AG04450 (cell line): ENCODE measurements at places on chromosomes 1 and 21.

DNA sequence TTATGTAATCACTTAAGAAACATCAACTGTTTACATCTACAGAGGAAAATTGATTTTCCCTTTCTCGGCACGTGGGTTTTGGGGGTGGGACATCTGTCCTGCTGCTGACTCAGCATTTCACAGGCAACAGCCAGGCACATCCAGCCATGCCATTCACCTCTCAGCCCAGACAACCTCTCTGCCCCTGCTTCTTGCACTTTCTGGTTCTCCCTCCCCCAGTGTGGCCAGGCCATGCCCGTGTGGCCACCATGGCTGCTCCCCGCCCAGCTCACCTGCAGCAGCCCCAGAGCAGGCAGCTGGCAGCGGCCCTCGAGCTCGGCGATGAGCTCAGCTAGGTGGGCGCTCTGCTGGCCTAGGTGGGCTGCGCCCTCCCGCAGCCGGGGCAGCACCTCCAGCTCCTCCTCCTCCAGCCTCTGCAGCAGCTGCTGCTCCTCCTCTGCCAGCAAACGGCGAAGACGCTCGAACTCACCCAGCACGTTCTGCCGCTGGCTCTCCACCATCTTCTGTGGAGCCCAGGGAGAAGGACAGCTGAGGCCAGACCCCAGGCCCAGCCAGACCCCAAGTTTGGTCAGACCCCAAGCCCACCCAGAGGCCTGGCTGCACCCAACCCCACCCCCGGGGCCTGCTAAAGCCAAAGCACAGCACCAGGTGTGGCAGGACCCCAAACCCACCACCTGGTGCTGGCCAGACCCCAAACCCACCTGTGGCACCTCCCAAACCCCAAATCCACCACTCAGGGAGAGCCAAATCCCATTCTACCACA, 5.8 kb downstream of the TRIM11 start:
- DNase-seq = no peak

GRCh38 chr1:156749419-156750118, 1.9 kb downstream of the HDGF start:
- no peak for DNase-seq

DNA sequence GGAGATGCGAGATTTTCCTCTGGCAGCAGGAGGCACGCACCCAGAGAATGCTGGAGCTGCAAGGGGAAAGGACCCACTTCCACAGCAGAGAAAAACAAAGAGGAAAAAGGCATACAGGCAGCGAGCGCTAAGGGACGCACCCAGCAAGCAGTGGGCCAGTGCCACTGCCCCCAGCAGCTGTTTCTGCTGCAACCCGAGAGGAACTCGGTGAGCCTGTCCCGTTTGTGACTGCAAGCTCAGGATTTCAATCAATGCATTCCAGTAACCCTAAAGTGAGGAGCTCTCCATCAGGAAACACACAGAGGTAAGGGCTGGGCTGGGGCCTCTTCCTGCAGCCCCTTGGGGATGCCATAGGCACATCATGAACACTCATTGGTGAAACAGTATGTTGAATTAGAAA, 58.7 kb downstream of the ACP6 start:
- no peak for DNase-seq

DNA sequence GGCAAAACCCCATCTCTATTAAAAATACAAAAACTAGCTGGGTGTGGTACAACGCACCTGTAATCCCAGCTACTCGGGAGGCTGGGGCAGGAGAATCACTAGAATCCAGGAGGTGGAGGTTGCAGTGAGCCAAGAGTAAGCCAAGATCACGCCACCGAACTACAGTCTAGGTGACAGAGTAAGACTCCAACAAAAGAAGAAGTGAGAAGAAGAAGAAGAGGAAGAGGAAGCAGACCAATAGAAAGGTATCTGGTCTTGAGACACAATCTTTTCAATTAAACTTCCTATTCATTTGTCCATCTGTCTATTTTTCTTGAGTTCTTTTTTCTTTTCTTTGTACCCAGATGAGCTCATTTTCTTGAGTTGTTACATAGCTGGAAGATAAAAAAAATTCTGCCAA, 55.7 kb upstream of the ACADM start:
- no peak for DNase-seq

DNA sequence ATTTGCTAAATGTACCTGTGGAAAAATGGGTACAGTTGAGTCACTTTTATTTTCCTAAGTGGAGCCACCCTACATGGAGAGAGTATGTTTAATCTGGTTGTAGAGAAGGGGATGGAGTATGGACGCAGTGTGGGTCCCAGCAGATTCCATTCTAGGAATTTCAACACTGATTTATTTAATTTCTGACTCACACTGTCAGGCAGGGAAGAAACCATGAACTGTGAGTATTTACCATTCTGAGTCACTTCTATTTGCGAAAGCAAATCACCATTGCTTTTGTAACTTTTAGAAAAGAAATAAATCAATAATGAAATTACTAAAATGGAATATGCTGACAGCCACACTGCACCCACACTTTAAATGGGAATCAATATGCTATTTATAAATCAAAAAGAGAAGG, 339.0 kb downstream of the DSCAM start:
- DNase-seq = no peak

DNA sequence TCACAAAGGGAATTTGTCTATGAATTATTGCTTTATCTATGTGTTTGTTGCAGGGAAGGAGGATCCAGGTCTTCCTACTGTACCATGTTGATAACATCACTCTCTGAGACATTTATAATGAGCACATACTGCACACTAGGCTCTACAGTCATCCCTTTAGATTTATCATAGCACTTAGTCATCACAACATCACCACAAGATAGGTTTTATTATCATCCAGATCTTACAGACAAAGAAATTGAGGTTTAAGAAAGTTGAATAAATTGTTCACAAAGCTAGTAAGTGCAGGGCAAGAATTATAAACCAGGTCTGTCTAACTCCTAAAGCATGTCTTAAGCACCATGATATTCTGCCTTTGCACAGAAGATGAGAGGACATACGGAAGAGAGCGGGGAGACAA, 121.1 kb upstream of the ST6GALNAC5 start:
- DNase-seq = no peak

- no peak for DNase-seq
These were observed 4.4 kb upstream of the PHTF1 start for GRCh38 chr1:113763661-113764060.

DNA sequence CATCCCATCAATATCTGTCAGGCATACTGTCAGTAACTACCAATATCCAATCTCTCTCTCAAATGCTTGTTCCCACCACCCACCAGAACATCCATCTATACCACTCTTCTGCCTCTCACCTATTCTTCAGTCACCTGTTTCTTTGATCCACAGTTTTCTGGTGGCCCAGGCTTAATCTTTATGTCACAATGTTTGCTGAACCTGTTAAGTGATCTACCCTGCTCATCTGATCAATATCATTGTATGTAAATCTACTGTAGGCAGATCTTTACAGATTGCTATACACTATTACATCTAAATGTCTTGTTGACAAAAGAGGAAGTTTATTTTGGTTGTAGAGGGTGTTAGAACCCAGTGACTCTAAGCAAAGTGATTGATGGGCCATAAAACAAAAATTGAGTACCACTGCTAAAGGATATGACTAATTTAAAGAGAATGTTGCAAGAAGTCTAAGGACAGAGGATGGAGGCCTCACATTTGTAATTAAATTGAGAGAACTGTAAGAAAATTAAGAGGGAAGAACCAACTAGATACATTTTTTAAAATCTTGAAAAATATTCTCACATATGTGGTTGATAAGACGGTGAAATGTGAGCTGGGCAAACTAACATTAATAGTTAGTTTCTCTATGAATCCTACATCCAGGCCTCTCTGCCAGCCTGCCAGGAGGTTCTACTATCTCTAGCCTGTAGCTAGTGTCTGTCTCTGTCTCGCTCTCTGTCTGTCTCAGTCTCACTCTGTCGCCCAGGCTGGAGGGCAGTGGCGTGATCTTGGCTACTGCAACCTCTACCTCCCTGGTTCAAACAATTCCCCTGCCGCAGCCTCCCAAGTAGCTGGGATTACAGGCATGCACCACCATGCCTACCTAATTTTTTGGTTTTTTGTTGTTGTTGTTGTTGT, 34.1 kb downstream of the EGLN1 start:
- no peak for DNase-seq

- DNase-seq = no peak
These were observed 258 bp downstream of the CCT3 start for GRCh38 chr1:156337888-156338179.

DNA sequence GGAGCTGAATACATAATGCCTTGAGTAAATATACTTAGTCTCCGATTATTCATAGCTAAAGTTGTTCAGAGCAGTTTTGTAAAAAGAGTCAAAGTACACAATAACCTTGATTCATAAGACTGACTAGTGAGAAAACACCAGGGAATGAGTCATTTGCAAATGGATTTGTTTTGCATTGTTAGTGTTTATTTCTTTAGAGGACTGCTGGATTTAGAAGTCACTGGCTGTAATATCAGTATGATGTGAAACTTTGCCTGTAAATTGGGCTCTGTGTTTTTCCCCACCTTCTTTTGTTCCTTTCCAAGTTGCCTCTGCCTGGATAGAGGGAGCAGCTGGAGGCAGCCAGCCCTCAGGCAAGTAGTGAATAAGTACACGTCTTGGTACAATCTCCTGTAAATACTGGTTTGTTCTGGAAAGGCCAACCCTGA, 474.7 kb downstream of the NUF2 start:
- no peak for DNase-seq

DNA sequence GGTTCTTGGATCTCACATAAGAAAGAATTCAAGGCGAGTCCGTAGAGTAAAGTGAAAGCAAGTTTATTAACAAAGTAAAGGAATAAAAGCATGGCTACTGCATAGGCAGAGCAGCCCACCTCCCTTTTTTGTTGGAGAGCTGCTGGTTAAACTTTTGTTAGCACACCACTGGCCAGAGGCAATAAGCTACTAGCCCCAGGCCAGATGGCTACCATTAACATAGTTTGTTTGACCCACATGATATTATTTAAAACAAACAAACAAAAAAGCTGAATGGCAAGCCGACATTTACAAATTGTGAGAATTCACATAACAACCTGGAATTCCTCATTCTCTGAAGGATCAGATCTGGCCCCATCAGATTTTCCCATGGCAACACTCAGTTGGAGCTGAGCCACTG, 19.1 kb upstream of the PAXBP1 start:
- DNase-seq = no peak

DNA sequence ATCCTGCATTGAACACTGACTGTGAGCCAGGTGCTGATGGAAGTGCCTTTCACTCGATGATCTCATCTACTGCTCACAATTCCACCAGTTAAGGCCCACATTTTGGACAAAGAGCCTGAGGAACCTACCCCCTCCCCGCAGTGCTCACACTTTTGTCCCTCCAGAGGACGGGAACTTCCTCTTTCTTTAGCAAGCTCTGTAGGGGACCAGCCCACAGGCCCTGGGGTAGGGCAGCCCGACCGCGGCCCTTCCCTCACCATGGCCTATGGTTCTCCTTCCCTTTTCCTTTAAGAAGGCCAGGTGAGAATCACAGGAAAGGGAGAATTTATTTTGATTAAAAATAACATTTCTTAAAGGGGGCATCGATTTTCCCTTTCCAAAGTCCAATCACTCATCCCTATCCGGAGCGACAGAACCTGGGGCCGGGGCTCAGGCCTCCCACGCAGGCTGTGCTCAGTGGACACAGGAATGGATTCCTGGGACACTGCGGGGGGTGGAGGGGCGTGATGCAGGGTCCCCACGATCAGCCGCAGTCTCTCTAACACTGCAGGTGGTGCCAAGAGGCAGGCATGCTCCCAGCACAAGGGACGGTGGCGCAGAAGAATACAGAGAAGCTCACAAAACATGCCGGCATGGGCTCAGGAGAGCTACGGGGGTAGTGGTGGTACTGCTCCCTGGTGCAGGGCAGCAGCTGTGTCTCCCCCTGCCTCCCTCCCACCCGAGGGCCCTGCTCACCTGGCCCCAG, 8.9 kb upstream of the KCNE1 start:
- DNase-seq = no peak

DNA sequence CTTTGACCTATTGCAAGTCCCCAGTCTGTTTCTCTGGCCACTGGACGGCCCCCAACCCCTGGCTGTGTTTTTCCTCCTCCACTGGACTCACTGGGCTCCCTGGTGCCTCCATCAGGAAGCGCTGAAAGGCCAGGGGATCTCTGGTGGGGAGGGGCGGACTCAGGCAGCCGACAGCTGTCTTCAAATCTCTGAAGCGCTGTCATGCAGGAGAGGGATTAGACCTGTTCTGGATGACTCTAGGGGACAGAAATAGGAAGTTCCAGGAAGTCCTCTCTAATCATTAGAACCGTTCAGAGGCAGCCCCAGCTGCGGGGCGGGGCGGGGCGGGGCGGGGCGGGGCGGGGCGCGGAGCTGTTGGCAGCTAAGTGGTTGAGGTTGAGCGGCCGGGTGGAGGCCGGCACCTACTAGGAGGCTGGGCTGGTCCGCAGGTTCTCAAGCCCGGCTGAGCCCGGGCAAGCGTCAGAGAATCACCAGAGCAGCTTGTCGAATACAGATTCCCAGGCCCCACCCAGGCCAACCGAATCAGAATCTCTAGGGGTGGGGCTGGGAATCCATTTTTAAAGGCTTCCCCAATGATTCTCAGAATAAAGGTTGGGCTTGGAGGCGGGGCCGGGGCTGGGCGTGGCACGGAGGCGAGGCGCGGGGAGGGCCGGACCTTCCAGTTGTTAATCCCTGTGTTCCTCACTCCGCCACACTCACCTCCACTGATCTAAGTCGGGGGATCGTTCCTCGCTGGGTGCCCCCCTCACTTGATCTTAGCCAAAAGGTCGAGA, 11.4 kb upstream of the PHLDA3 start:
- DNase-seq = no peak

GRCh38 chr1:182061594-182061993, at the start of gene ZNF648:
Gene ZNF648, minus strand, starts transcription at chr1:182061712. Its CDS starts 3,702 bp downstream, at chr1:182058010.
- no peak for DNase-seq

DNA sequence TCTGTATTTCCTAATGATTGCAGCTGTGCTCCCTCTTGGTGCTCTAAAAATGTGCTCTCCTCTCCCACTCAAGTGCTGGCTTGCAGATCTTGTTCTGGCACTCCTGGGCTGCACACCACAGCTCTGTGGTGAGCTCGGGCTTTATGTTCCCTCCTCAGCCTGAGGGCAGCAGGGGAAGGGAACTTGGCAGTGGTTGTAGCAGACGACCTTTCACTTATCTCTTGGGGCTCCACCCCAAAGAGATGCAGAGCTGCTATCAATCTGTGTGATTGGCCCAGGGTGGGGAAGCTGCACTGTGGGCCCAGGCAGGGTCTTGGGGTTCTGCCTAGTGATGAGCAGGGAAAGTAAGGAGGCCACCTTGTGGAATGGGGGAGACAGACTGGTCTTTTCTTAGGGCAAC, 143.5 kb upstream of the GORAB start:
- DNase-seq = no peak

GRCh38 chr1:33370301-33370700, 49.4 kb upstream of the A3GALT2 start:
- DNase-seq = no peak

DNA sequence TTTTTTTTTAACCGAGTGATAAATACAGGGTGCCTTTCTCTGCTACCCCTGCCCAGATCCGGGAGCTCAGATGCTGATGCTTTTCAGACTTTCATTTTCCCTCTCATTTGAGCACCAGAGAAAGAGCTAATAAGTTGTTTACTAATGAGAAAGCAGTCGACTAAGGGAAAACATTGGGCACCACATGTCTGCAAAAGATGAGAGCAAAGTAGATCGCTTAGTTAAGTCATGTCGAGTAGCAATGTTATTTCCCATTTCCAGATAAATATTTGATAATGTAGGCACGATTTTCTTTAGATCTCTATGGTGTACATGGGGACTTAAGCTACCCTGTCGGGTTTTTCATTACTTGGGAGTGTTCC, 1.2 kb downstream of the PKN2 start:
- DNase-seq = no peak

- DNase-seq = no peak
These were observed 79.5 kb upstream of the SIPA1L2 start for GRCh38 chr1:232709386-232709785.
